Natural killer cell (primary cell): ENCODE measurements at places on chromosomes 2 and 18. TPM values are rescaled to one million over a fixed set of nuclear protein-coding genes. Genes with fewer than 3 reads are reported as not detected.

REG1B gene
- not detected for total RNA-seq

CRYBA2 gene
- total RNA-seq = not detected

USP40 gene
- 20.6 TPM for total RNA-seq

GPC1 gene
- total RNA-seq = 0.94 TPM

FAP gene
- total RNA-seq = not detected

REG3A gene
- total RNA-seq = not detected

KYNU gene
- 3.6 TPM for total RNA-seq

FAHD2B gene
- total RNA-seq = 10.1 TPM

CD8B2 gene
- total RNA-seq = 0.49 TPM

SSB gene
- 95.5 TPM for total RNA-seq

INHA gene
- total RNA-seq = not detected

MEX3C gene
- 202 TPM for total RNA-seq

CXCR1 gene
- total RNA-seq = 9.1 TPM

IL1RL2 gene
- total RNA-seq = not detected

SERPINB3 gene
- total RNA-seq = not detected

SERPINB13 gene
- not detected for total RNA-seq

LYG2 gene
- total RNA-seq = not detected

UNC80 gene
- total RNA-seq = not detected

PRSS56 gene
- total RNA-seq = not detected
